T-helper 22 cell (primary cell): ENCODE measurements at places on chromosomes 11 and 22.

- no peak for DNase-seq
Measured at GRCh38 chr11:61964058-61964665, 3.3 kb downstream of the FTH1 start.

GRCh38 chr11:112165049-112165448, 1.2 kb upstream of the IL18 start:
- no peak for DNase-seq

GRCh38 chr11:134640971-134641968, 229.2 kb upstream of the B3GAT1 start:
- DNase-seq = no peak

- DNase-seq = no peak
Measured at GRCh38 chr11:93528757-93529645, 14.2 kb downstream of the SMCO4 start.

- no peak for DNase-seq
Measured at GRCh38 chr11:68020575-68020974, 9.9 kb upstream of the NDUFS8 start.

DNA sequence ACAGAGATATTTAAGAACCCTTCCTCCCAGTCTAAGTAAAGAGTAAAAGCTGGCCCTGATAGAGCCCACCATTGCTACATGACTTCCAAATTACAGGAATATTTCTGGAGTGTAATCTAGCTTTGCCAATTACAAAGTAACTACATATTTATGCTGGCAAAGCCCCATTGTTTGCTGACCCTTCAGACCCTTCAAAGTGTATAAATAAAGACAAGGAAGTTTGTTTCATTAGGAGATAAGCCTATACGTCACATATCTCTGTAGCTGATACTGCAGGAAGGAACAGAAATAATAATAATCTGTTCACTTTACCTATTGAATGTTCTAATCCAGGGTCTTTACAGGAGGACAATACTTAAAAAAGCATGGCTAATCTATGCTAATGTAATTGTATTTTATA, 375.1 kb downstream of the SOX6 start:
- DNase-seq = no peak

DNA sequence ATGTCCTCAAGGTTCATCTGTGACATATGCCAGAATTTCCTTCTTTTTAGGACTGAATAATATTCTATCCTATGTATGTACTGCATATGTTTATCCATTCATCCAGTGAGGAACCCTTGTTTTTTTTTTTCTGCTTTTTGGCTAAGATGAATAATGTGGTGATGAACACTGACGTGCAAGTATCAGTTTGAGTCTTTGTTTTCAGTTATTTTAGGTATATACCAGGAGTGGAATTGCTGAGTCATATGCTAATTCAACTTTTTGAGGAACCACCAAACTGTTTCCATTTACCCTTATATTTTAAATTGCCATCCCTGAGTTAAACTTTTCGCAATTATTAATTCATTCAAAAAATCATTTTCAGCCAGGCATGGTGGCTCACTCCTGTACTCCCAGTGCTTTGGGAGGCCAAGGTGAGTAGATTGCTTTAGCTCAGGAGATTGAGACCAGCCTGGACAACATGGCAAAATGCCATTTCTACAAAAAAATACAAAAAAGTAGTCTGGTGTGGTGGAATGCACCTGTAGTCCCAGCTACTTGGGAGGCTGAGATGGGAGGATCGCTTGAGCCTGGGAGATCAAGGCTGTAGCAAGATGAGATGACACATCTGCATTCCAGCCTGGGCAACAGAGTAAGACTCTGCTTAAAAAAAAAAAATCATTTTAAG, 64.2 kb downstream of the MICAL2 start:
- DNase-seq = no peak

DNA sequence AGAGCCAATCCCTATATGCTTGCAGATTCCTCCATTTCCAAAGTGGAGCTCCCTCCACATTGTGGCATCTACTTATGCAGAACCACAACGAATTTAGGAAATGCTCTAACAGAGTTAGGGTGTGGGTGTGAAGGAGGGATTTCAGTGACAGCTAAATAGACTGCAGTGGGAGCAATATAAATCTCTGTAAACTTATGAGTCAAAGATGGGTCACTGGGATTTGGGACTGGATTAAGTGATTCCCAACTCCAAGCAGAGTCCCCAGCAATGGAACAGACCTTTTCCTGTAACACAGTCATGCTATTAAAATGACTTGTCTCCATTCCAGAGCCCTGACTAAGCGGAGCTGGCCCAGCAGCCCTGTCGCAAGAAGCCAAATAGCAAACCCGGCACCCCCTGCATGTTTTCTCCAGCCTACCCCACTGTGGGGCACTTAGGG, 36.6 kb downstream of the RPL27A start:
- no peak for DNase-seq

DNA sequence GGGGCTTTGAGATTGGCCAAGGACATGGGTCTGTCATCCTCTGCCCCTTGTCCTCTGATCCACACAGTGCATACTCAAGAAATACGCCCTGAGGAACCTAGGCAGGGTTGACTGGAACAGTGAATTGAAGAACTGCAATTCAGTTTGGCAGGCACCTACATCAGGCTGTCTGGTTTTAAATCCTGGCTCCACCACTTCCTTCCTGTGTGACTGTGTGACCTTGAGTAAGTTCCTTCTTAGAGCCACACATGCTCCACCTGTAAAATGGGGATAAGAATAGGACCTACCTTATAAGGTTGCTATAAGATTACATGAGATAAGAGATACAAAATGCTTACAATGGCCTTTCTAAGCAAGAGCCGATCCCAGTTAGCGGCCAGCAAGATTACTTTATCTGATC, 15.8 kb upstream of the TCF20 start:
- peak; percentile 39 for DNase-seq

GRCh38 chr11:134488913-134489312, 76.9 kb upstream of the B3GAT1 start:
- DNase-seq = no peak

GRCh38 chr11:17952487-17952886, 60.4 kb downstream of the SERGEF start:
- no peak for DNase-seq
